ENCODE measurements at places on chromosomes 6 and 20.

- DNase-seq = no peak
Observed at GRCh38 chr20:4781211-4781610, 59.5 kb downstream of the PRND start.

DNA sequence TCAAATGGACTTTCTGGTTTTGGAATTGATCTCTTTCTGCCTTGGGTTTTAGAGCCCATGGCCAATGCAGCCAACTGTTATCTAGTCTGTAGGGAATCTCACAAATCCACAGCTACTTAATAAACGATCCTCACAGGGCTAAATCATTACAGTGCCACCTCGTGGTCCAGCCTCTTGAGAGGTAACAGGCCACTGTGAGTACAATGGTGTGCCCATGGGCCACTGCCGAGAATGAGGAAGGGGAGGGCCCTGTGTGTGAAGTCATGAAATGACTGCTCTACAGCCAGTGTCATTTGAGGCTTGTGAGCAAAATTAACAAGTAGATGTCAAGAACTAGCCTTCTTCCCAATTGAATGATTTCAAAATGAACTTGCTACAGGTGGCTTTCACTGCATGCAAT, 54.3 kb upstream of the GMPR start:
- DNase-seq = no peak

GRCh38 chr6:84422380-84422968, 195.0 kb upstream of the CEP162 start:
- no peak for DNase-seq

DNA sequence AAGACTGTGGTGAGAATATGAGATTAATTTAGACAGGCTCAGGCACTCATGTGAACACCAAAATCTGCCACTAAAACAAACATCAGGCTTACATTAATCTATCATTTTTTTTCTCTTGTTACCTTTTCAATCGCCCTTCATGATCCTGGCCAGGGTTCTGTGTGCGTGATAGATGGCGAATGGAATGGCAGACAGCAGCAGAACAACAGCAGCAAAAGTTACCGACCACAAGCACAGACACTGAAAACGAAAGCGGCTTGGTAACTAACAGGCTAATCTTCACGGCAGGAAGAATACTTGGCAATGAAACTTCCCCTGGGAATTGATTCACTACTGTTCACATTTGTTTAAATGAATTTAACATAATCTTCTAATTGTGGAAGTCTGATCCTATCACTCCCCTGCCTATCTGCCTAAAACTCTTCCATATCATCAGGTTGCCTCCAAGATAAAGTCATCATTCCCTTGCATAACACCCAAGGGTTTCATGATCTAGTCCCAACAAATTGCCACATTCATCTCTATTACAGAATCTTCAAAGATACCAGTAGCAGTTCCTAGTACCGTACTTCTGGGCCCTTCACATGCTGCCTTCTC, 28.7 kb downstream of the PTPRK start:
- DNase-seq = no peak

DNA sequence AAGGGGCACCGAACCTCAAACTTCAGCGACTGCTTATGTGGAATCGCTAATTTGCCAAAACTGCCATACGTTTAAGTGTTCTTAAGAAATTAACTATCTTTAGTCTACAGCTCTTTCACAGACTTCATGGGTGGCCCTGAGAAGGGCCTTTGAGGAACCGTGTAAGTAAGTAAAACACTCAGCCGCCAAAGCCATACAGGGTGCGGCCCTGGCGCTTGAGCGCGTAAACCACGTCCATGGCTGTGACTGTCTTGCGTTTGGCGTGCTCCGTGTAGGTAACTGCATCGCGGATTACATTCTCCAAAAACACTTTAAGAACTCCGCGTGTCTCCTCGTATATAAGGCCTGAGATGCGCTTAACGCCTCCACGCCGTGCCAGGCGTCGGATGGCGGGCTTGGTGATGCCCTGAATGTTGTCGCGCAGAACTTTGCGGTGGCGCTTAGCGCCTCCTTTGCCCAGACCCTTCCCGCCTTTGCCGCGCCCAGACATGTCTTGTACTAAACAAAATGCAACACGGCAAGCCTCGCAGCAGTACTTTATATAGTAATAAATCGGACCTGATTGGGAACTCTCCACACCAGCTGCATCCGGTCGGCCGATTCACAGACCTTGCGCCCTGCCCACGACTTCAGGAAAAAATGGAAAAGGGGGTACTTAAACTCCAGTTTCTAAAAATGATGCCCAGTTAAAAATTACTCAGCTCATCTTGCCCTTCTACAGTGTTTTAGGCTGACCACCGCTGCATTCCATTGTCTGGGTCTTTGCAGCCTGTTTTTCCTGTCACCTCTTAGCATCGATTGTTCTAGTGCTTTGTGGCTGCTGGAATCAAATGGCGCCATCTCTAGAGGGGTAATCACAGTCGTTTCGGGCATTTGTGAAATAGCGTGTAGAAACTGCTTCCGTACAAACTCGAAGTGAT, 38.9 kb downstream of the OR2B2 start:
- no peak for DNase-seq

- DNase-seq = no peak
Observed at GRCh38 chr6:44738601-44739146, 351.2 kb downstream of the CDC5L start.
